Naive thymus-derived CD8-positive, alpha-beta T cell (primary cell): ENCODE measurements at places on chromosomes 5 and 9.

GRCh38 chr5:68243681-68244080 lies 28.1 kb downstream of the PIK3R1 start:
- no peaks in the 10 kb centered on the region for H3K27me3 ChIP-seq
- DNase-seq = no peak
- H3K27ac ChIP-seq = peak overlapping the region; percentile 90

- no peak for DNase-seq
- peaks cover 43% of the 10 kb centered on the region for H3K36me3 ChIP-seq
- no peak overlapping the region for H3K4me3 ChIP-seq
- no peak overlapping the region for H3K27ac ChIP-seq
- H3K4me1 ChIP-seq = no peaks in the 10 kb centered on the region
Measured at GRCh38 chr5:73352649-73353230, 95.8 kb downstream of the FOXD1 start.

GRCh38 chr5:159410480-159410879 lies 80.2 kb upstream of the IL12B start:
- peaks cover 35% of the 10 kb centered on the region for H3K4me1 ChIP-seq
- no peak overlapping the region for H3K27ac ChIP-seq
- no peak overlapping the region for H3K4me3 ChIP-seq
- no peak for DNase-seq
- no peaks in the 10 kb centered on the region for H3K27me3 ChIP-seq

GRCh38 chr5:143402553-143403333 lies 743 bp downstream of the NR3C1 start:
- peak overlapping the region; percentile 89 for H3K4me3 ChIP-seq
- H3K27me3 ChIP-seq = no peaks in the 10 kb centered on the region
- peak; percentile 51 for DNase-seq
- H3K36me3 ChIP-seq = peaks cover 22% of the 10 kb centered on the region
- peak overlapping the region; percentile 86 for H3K27ac ChIP-seq

DNA sequence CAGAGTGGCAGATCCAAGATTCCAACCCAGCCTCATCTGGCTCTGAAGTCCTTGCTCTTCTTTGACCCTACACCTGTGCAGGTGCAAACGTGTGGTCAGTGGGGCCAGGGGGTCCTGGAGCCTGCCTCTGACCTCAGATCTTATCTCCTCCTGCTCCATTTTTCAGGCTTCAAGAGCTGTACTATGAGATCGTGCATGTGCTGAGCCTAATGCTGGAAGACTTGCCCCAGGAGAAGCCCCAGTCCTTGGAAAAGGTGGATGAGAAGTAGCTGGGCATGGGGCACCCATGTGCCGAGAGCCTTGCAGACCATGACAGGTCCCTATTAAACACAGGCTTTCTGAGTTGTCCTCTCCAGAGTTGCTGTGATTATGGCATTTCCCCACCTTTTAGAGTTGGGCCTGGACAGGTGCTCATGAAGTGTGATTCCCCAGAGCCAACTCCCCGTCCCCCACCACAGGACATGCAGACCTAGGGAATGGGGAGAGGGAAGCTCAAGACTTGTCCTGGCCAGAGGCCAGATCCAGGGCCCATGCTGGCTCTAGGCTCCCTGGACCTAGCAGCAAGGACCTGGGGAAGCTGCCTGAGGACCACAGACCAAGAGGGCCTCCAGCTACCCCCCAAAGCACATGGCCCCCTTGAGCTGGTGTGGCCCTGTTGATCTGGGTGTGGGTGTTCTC lies 22.5 kb downstream of the PITX1 start:
- DNase-seq = no peak
- no peak overlapping the region for H3K27ac ChIP-seq
- no peak overlapping the region for H3K4me3 ChIP-seq
- no peaks in the 10 kb centered on the region for H3K4me1 ChIP-seq

- DNase-seq = no peak
- H3K27me3 ChIP-seq = no peaks in the 10 kb centered on the region
- H3K27ac ChIP-seq = no peak overlapping the region
- no peaks in the 10 kb centered on the region for H3K36me3 ChIP-seq
Measured at GRCh38 chr9:14263707-14264483, 50.0 kb downstream of the NFIB start.

DNA sequence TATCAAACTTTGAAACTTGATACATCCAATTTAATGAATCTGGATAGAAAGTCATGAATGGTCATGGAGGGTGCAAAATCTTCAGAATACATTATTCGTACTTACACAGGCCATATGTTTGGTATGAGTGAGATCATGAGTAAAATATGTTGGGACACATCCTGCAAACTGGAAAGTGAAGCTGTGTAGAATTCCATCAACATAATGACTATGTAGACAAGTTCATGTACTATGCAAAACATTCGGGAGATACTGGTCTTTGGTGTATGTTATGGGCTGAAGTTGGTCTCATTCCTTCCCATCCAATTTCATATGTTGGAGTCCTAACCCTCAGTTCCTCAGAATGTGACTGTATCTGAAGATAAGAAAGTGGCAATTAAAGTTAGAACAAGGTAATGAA lies 18.1 kb upstream of the CTNND2 start:
- no peak overlapping the region for H3K27ac ChIP-seq
- no peaks in the 10 kb centered on the region for H3K4me1 ChIP-seq
- no peaks in the 10 kb centered on the region for H3K27me3 ChIP-seq
- no peaks in the 10 kb centered on the region for H3K36me3 ChIP-seq
- DNase-seq = no peak
- H3K4me3 ChIP-seq = no peak overlapping the region

DNA sequence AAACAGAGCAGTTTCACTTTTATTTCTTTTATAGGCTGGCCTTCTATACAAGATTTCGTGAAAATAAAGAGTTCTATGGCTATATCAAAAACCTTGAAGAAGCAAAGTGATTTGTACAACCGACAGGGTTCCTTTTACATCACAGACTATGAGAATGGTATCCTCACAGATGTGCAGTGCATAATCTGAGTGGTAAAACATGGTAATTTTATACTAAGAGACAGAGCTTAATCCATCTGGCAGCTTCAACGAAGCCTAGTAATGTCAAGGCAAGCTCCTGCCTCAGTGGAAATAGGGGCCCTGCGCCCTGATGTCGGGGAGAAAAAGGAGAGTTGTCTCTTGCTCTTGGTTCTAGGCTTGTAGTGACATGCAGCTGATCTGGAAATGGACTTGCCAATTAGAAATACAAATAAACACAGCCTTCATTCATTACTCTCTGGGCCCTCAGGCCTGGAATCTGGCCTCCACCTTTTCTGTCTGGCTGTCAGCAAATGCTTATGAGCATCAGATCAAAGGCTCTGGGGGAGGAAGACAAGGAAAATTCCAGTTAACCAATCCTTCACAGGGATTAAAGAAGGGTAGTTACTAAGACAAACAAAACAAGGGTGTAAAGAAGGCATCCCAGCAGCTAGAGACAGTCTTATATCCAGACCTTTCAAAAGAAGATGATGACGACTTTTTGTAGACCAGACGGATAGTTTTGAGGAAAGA lies 33.6 kb upstream of the TRIM32 start:
- H3K27me3 ChIP-seq = no peaks in the 10 kb centered on the region
- peaks cover 17% of the 10 kb centered on the region for H3K36me3 ChIP-seq
- no peak for DNase-seq
- H3K4me1 ChIP-seq = no peaks in the 10 kb centered on the region
- H3K4me3 ChIP-seq = no peak overlapping the region

DNA sequence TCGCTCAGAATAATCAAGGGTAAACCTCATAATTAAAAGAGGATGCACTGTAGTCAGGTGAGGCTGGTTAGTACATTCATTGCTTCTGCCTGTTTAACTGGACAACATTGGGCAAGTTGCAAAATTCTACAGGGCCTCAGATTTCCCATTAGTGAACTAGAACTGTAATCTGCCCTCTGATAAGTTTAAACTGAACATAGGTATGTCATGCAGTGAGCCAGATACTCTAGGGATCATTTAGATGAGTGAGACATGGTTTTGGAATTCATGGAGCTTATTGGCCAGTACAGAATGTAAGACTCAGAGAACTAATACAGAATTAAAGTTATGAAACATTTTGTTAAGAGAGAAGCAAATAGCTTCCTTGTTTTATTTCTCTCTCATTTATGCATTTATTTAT lies 35.9 kb downstream of the RNF44 start:
- no peaks in the 10 kb centered on the region for H3K27me3 ChIP-seq
- DNase-seq = no peak
- no peaks in the 10 kb centered on the region for H3K4me1 ChIP-seq
- H3K36me3 ChIP-seq = peaks cover 10% of the 10 kb centered on the region
- no peak overlapping the region for H3K4me3 ChIP-seq

DNA sequence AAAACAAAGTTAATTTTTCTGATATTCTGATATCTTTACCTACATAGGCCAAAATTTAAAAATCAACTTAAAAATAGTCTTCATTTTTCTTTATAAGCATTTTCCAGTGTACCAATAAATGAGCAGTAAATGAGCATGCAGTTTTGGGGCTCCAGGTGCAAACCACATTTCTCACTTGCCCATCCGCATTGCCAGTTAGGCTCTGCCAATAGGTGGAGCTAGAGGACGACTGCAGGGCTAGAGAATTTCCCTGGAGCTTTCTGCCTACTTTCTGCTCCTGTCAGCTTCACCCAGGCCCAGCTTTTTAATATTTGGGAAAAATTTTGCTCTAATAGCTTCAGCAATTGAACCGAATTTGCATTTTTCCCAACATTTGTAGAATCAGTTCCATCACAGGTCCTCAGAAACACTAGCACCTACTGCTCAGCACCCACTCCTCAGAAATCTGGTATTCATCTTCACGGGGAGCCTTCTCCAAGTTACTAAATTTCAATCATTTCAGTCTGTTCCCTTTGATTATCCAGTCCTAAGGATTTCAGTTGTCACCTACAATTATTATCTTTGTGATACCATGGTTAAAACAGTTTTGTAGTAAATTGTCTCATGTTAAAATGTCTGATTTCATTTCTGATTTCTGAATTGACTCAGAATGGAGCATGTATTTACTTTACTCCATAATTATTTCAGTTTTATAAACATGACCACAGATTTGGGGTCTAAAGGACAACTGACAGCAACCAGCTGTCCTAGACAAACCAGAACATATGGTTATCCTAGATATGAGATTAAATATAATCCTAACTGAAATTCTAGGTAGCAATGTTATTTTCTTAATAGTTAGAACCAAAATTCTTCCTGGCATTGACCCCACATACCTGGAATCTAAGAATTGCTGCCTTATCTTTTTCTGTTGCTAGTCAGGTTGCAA lies 104.6 kb upstream of the FAM174A start:
- no peaks in the 10 kb centered on the region for H3K4me1 ChIP-seq
- no peak overlapping the region for H3K27ac ChIP-seq
- H3K27me3 ChIP-seq = no peaks in the 10 kb centered on the region
- peaks cover under 1% of the 10 kb centered on the region for H3K36me3 ChIP-seq
- no peak overlapping the region for H3K4me3 ChIP-seq
